Activated CD4-positive, alpha-beta T cell treated with anti-CD3 and anti-CD28 coated beads, Interleukin-2, Interleukin-4, amounts not matched to agents 100 ng/mL and 50 ng/mL, durations not matched to agents 16 hours and 8 hours (primary cell): ENCODE measurements at places on chromosomes 16 and 17.

- DNase-seq: no peak
These were observed 88.3 kb upstream of the GSE1 start for GRCh38 chr16:85524630-85525419.

- no peak for DNase-seq
These were observed 3.5 kb downstream of the KCNJ16 start for GRCh38 chr17:70078549-70078948.

GRCh38 chr17:82697808-82698064 lies 762 bp downstream of the RAB40B start:
- no peak for DNase-seq

DNA sequence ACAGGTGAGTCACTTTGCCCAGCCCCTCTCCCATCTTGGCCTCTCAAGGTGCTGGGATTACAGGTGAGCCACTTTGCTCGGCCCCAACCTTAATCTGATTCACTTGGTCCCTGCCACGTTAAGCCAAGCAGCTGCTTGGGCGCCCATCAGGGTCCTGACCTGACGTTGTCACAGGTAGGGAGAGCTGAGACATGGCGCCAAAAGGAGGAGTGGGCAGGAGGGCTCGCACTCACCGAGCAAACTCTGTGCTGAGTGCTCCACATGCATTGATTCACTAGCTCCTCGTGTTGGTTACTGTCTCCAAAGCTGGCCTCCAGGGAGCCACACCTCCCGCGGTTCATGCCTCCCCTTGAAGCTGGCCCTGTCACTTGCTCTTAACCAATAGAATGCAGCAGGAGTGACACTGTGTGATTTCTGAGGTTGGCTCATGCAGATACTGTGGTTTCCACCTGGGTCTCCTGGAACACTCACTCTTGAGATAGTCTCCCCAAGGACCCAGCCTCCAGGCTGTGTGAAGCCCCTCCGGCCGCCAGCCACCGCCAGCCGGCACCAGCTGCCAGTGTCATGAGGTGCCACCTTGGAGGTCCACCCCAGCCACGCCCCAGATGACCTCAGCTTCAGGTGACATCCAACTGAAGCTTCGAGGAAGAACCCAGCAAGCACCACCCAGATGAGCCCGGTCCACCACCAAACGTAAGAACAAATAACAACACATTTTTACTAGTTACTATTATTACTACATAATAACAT lies 223.0 kb downstream of the GSG1L start:
- no peak for DNase-seq

- DNase-seq: no peak
These were observed 567 bp downstream of the UBB start for GRCh38 chr17:16381496-16381820.

GRCh38 chr16:48361012-48361411 lies 24.2 kb downstream of the SIAH1 start:
- DNase-seq: no peak

DNA sequence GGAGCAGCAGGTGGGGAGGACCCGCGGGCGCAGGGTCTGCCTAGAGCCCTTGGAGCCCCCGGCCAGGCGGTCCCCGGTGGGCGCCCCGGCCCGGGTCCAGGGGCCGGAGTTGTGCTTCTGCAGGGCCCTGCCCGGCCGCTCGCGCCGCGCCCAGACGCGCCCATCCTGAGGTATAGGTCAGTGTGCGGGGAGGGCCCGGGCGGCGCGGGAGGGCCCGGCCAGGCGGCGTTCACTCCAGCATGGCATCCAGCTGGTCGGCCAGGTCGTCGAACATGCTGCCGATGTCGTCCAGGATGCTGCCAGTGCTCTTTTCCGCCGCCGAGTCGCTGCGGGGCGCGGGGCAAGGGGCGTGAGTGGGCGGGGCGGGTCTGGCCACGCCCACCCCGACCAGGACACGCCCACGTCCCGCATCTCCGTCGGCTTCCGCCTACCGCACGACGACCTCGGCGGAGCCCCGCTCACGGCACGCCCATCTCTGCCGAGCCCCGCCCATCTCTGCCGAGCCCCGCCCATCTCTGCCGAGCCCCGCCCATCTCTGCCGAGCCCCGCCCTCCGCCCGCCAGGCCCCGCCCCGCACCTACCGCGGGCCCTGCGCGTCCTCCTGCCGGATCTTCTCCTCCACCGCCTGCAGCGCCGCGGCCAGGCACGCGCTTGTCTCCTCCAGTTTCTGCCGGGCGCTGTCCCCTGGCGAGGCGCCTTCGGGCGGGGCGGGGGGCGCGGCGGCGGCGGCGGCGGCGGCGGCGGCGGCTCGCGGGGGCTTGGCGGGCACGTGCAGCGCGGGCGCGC lies 17.9 kb downstream of the CASKIN1 start:
- peak; percentile 49 for DNase-seq

DNA sequence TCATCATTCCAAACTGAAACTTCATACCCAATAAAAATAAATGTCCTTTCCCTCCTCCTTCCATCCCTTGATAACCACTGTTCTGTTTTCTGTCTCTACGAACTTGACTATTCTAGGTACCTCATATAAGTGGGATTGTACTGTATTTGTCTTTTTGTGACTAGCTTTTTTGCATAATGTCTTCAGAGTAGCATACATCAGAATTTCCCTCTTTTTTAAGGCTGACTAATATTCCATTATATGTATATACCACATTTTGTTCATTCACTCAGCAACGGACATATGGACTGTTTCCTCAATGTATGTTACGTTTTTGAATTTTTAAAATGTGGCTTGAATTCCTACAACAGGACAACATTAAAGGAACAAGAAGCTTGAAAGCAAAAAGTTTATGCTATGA lies 1.5 kb upstream of the NUFIP2 start:
- no peak for DNase-seq

DNA sequence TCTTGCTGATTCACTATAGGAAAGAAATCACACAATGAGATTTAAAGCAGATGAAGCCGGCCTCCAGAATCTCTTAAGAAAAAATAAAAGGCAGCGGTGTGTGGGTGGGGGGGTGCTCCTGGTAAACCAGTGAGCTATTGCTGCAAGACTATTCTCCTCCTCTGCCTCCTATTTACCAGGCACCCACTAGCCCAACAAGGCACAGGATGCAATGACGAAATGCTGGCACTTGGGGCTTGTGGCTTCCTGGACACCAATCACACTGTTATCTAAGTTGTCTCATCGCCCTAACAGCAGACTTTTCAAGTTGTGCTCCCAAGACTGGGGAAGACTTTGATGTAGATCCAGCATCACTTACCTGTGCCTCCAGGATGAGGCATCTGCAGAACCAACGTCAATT lies 50.2 kb upstream of the NDRG4 start:
- no peak for DNase-seq

- DNase-seq: no peak
These were observed 4.1 kb downstream of the CEP295NL start for GRCh38 chr17:78898947-78899346.

GRCh38 chr17:28951991-28952975 lies 965 bp upstream of the PHF12 start:
- DNase-seq: peak; percentile 98

GRCh38 chr17:66398617-66399016 lies 96.2 kb downstream of the PRKCA start:
- DNase-seq: no peak

- no peak for DNase-seq
These were observed 227.1 kb downstream of the MAP2K4 start for GRCh38 chr17:12247761-12248160.

GRCh38 chr17:48246612-48247011 lies 139.0 kb downstream of the SNX11 start:
- DNase-seq: no peak

GRCh38 chr17:45784293-45784740 lies at the start of gene CRHR1:
Gene CRHR1 (plus strand): TSS chr17:45784320. CDS start chr17:45784545, 225 bp downstream.
- no peak for DNase-seq

DNA sequence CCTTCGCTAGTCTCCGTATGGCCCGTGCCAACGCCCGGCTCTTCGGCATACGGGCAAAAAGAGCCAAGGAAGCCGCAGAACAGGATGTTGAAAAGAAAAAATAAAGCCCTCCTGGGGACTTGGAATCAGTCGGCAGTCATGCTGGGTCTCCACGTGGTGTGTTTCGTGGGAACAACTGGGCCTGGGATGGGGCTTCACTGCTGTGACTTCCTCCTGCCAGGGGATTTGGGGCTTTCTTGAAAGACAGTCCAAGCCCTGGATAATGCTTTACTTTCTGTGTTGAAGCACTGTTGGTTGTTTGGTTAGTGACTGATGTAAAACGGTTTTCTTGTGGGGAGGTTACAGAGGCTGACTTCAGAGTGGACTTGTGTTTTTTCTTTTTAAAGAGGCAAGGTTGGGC lies 2.5 kb downstream of the RPL13 start:
- no peak for DNase-seq

DNA sequence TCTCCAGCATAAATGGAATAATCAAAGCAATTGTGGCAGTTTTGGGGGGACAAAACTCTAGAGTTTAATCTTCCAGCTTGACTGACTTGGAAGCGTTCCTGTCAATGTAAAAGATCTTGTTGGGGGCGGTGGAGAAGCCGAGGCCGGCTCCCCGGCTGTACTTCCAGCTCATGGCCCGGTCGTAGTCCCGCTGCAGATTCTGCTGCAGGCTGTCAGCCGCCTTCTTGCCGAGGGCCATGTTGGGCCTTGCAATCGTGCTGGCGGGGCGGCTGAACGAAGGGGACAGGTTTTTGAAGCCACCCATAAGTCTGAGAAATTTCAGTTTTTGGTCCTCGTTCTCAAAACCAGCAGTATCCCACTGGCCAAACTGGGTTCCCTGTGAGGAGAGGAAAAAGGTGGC lies 11.2 kb downstream of the KNOP1 start:
- DNase-seq: no peak

DNA sequence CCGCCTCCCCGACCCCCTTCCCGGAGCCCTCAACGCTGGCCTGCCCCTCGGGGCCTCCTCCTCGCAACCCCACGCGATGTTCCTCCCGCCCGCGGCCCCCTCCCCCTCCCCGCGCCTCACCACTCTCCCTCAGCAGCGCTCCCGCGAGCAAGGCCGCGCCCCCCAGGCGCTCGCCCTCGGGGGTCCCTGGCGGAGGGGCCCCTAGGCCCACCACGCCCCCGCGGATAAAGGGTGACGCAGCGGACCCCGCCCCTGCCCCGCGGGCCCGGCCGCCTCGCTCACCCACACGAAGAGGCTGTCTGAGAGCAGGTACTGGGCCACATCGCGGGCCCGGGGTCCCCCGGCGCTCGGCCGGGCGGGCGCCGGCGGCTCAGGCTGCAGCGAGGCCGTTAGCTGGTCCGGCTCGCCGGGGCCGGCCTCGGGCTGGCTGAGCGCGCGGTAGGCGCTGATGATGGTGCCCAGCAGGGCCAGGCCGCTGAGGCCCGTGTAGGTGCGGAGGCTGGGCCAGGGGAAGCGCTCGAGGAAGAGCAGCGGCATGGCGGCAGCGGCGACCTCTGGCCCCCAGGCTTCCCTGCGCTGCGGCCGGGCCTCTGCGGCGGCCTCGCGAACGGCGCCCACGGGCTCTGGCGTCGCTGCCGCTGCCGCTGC lies 430 bp downstream of the AMFR start:
- DNase-seq: no peak

DNA sequence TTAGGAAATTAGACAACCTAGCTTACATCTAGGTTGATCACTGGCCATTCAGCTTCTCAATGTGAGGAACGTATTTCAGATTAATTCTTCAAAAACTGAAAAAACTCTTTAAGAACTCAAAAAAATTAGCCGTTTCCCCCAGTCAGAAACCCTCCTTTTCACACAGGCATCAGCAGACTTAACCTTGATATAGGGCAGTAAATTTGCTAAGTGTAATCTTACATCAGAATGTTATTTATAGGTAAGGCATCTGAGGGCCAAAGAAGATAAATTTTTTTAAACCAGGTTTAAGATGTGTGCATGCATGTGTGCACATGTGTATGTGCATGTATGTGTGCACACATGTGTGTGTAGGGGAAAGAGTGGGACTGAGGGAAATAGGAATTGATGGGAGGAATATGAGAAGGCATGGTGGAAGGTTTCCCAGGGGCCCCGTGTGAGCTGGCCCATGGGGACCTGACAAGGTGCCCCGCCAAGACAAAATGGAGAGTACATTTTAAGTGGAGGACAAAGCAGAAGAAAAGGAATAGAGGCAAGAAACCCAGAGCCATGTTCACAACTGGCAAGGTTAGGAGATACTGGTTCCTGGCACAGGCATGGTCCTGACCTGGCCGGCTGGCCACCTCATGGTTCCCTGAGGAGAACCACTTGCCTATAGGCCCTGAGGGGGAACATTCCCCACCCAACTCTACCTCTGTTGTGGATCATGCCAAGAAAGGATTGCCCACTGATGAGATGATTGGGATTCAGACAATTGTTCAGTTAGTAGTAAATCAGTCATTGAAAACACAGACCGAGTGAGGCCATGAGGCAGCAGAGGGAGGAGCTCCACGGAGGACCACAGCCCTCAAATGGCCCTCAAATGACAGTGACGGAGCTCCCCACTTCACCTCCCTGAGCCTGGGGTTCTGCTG lies 33.0 kb downstream of the TEX2 start:
- DNase-seq: no peak

GRCh38 chr17:59846394-59847165 lies 46.2 kb downstream of the TUBD1 start:
- DNase-seq: peak; percentile 82

DNA sequence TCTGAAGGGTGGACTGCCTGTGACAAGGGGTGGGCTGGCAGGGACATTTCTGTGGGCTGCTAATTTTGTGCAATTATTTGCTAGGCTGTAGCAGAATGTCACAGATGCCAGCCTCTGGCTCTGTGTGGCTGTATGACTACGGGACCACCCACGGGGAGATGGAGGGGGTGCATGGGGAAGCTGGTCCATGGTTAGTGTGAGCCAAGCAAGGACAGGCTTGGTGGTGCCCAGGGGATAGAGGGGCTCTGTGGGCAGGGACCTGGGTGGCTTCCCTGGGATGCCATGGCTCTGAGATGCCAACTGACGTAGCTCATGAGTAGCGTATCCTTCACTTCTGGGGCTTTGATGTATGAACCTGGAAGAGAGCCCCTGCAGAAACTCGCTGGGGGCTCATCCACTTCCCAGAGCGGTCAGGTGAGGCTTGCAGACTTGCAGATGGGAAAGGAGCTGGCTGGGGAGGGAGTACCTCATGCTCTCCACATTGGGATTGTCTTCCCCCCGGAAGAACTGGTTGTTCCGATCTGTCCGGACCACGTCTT lies 87.2 kb downstream of the TBC1D16 start:
- DNase-seq: no peak

- DNase-seq: no peak
These were observed 7.3 kb upstream of the CD7 start for GRCh38 chr17:82324566-82325285.

GRCh38 chr17:60604686-60605334 lies 4.8 kb downstream of the PPM1D start:
- no peak for DNase-seq

DNA sequence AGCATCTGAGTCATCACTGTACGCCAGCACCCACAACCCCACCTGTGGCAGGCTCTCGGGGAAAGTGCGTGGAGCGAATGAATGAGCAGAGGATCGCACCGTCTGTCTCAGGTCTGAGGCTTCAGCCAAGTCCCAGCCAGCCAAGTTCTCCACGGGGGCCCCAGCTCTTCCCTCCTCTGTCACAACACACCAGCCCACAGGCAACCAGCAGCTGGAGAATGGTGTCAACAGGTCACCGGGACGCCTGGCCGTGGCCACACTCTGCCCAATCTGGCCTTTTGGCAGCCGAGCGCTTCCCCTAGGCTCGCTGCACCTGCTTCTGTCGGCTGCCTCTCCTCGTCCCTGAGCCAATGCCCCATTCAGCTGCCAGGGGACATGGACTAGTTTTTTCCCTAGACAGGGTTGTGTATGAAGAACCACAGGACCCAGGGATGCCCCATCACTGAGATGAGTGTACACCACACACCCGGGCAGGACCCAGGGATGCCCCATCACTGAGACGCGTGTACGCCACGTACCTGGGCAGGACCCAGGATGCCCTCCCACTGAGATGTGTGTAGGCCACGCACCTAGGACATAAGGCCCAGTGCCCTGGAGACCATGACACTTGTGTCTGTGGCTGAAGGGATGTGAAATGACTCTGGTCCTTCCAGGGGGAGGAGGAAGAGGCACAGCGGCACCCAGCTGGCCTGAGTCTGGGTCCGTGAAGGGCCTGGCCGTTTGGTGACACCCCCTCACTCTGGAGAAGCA lies 52.8 kb downstream of the ABR start:
- no peak for DNase-seq
